ENCODE measurements at places on chromosomes 11 and 22.

GRCh38 chr22:42717197-42717928 is 3.3 kb downstream of the A4GALT start:
- DNase-seq = no peak

DNA sequence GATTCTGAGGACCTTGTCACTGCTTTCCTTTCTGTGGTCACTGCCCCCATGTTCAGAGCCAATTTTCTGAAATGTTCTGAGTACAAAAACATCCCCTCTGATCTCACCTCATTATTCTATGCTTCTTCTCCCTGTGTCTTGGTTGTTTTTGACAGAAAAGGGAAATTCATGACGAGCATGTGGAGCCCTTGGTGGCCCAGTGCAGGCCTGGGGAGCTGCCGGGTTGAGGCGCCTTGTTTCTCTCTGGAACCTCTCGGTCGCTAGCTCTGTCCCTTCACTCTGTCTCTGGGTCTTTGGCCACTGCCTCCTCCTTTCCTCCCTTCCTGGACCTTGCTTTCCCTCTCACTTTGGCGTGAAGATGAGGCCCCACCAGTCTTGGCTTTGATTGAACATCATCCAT is 63.0 kb upstream of the THY1 start:
- DNase-seq = no peak

GRCh38 chr11:64868904-64869570 is 9.4 kb downstream of the EHD1 start:
- no peak for DNase-seq

DNA sequence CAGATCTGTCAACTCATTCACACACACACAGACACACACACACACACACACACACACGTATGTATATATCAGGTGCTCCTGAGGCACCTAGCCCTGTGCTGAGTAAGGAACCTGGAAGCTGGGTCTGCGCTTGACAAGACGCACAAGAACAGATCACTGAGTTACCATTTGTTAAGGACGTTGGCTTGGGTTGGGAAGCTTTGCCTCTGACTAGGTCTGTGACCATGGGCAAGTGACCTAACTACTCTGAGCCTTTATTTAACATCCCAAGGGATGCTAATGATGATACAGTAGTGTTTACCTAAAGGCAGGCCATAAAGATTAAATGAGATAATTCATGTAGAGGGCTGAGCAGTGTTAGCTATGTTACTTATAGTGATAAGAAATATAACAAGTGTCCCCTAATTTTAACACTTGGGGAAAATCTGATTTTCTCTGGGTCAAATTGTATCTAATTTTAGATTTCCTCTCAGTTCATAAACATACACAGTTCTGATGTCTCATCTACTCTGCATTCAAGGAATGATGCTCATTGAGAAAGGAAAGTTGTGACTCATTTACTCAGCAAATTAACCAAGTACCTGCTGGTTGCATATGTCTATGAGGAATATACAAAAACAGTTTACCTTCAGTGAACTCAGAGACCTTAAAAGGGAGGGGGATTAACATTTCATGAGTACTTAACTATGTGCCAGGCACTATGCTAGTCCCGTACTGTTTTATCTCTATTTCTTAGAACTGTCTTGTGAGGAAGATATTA is 13.6 kb downstream of the RNF185 start:
- DNase-seq = peak; percentile 57

DNA sequence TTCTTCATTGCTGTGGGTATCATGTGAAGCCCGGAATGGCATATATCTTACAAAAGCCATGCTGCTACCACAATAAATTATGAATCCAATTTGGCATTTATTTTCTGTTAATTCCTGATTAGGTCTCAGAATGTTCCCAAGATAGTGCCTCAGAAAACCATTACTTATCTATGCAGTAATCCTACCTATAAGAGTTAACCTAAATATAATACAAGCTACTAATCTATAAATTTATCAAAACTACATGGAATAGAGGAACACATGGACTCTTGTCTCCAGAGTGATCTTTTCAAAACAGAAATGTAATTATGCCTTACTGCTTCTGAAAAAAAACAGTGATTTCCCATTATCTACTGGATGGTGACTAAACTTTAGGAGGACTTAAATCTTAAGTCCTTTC is 687.8 kb upstream of the ANO5 start:
- DNase-seq = no peak

DNA sequence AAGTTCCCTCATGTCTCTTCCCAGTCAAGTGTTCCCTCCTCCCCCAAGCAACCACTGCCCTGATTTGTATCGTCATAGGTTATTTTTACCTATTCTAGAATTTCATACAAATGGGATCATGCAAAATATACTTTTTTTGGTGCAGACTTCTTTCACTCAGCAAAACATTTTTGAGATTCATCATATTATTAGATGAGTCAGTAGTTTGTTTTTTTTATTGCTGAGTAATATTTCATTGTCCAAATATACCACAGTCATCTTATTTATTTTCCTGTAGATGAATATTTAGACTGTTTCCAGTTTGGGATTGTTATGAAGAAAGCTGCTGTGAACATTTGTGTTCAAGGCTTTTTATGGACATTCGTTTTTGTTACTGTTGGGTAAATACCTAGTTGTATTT is 126.2 kb upstream of the SEZ6L start:
- no peak for DNase-seq

DNA sequence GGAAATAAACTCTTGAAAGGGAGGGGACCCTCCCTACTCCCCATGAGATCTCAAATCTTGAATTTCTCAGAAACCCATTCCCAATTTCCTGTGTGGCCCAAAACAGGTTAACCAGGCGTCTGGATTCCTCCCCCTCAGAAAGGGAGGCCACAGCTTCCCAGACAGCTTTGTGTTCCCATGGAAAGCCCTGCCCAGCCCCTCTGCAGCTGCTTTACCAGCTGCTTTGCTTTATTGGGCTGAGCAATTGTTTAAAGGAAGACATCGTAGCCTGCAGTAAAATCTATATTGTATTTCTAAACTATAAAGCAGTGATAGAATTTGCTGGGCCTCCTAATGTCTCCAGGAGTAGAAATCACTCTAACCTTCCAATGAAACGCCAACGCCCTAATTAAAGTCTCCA is 97.4 kb downstream of the CHST1 start:
- DNase-seq = no peak

DNA sequence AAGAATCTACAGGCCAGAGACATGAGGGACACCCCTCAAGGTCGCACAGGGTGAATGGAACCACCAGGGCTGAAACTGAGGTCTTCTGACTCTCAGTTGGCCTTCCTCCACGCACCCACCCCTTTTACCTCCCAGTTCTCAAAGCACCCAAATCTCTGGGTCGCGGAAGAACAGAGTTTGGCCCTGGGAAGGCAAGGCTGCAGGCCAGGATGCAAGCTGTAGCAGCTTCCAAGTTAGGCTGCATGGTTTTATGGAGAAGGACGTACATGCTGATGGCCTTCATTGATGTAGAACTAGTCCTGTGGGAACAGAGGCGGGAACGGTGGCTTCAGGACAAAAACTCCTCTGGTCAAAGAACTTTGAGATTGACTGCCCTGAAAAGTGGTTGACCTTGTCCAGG is 143.5 kb upstream of the B3GAT1 start:
- no peak for DNase-seq

DNA sequence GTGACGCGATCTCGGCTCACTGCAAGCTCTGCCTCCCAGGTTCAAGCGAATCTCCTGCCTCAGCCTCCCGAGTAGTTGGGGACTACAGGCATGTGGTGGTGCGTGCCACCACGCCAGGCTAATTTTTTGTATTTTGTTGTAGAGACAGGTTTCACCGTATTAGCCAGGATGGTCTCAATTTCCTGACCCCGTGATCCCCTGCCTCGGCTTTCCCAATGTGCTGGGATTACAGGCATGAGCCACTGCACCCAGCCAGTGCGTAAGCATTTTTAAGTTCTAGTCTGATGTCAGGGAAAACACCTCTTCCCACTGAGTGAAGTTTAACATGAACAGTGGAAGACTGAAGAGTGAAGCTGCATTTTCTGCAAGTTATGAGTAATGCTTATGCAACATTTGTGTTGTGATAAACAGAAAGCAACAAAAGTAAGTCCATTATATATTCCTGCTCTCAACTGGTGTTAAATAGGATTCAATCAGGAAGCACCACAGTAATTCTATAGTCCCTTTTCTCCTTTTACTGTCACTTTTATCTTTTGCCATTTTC is 1219.8 kb upstream of the RAG2 start:
- no peak for DNase-seq

DNA sequence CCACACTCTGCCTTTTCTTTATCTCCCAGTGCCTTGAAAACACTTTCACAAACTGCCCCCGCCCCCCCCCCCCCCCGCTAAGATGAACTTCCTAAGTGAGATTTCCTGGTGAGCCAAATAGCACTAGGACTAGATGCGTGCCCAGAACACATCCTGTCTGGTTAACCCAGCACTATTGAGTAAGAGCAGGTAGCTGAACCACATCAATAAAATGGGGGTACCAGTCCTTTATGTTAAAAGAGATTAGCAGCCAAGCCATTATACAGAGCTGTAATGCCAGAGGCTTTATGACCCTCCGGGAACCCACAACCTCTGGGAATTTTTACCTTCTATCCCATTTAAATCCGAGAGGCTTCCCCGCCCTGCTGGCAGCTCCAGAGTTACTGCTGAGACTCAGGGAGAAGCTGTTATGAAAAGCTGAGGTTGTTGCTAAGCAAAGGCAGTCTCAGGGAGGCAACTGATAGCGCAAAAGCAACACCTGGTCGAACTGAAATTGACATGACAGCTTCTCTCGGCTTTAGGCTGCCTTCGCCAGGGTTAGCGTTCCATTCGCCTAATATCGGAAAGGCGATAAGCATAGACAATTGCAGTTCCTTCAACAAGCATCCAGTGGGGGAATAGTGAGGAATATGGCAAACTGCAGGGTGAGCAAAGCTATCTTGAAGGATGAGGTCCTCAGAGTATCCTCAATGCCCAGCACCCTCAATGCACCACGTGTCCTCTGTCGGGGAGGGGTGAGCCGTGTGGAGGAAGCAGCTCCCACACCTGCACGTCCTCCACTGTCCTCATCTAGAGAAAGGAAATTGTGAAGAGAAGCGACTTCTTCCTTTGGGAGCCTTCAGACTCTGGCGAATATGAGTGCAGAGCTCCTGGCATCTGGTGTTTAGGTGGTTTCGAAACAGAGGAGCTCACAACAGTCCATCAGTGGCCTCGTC is 977.0 kb downstream of the NTM start:
- DNase-seq = no peak

DNA sequence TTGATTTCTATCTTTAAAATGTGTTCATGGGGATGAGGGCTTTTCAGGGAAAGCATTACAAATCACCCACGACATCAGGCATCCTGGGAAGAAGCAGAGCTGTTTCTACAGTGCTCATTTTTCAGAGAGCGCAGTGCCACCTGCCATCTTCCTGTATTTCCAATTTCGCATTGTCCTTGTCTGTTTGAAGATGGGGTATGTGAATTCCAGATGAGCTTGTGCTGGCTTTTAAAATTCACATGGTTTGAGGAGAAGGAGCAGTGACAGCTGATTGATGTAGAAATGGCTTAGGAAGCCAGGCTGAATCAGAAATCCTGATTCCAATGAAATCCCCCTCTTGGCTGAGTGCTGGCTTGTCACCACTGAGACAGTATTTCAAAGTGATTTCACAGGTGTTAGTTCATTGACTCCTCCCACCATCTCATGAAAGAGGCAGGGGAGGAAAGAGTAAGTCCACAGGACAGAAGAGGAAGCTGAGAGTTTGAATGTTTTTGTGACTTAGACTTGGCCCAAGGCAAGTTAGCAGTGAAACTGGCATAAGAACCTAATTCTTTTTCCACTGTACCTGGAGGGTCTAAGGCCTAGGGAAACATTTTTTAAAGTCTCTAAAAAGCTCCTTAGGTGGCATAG is 344.6 kb upstream of the C11orf87 start:
- no peak for DNase-seq

DNA sequence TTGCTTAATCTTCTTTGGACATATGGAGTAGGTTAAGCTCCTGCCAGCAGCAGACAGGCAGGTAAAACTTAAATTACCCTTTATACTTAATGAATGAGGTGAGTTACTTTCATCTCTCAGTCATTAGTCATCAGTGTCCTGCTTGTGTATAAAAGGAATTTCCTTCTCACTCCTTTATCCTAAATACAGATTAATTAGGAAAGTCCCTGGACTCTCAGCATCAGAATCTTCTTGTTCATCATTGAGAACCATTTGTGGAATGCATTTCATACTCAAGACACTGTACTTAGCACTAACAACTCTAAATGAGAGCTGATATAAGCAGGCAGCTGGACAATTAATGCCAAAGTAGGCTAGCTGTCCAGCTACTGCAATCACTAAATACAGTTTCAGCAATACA is 630.4 kb downstream of the METTL15 start:
- no peak for DNase-seq

DNA sequence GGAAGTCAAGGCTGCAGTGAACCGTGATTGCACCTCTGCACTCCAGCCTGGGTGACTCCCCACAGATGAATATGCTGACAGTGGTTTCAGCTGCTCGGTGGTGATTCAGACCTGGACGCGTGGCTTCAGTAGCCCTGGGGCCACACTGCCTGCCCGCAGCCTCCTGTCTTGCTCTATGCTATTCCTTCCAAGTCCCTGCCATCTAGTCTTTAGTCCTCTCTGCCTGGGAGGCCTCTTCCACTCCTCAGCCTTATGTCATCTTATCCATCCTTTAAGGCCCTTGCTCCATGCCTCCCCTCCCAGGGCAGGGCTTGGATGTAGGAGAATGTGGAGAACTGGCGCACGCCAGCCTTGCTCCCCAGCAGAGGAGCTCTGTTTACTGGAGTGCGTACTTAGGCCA is 23.0 kb downstream of the YDJC start:
- no peak for DNase-seq

DNA sequence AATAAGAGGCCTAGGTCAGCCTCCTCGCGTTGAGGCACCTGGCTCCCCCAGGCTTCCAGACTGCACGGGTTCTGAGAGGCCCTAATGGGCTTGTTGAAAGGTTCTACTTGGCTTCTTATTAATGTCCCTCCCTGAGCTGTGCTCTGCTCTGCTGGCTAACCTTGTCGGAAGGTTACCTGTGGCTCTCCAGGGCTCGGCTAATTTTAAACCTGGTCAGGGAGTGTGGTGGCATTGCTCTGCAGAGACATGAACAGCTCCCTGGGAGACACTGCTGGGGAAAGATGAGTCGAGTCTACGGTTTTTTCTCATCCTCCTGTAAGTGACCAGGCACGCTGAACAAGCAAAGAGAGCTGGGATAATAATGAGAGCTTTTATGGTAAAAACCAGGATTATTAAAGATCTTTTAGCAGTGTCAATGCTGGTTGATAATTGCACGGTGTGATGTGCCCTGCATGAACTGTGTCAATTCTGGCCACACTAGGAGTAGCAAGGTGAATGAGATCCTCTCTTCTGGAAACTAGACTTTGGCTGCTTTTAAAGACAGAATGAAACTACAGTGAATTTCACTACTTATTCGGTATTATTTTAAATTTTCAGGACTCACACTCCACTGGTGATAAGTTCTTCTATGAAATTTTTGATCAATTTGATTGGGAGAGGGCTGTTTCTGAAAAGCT is 70.7 kb downstream of the TEAD1 start:
- no peak for DNase-seq

DNA sequence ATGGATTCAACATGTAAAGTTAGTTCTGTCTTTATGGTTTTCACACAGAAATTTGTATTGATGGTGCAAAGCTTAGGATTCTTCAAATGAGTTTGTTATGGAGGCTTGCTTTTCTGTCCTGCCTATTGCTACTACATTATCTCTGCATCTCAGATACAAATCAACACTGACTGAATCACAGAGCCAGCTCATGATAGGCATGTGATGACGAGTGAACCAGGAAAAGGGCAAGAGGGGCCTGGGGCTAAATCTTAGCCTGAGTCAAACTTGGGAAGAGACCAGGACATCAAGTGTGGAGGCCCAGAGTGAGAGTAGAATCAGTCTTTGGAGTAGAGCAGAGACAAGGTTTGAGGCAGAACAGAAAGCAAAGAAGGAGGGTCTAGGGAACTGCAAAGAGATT is 107.1 kb upstream of the CD44 start:
- DNase-seq = peak; percentile 40
